ENCODE measurements at places on chromosomes 12 and 14.

GRCh38 chr12:69932676-69933552, 107.9 kb downstream of the MYRFL start:
- no peak for DNase-seq

GRCh38 chr14:31204593-31205534, 2.7 kb downstream of the HECTD1 start:
- DNase-seq, result no peak

DNA sequence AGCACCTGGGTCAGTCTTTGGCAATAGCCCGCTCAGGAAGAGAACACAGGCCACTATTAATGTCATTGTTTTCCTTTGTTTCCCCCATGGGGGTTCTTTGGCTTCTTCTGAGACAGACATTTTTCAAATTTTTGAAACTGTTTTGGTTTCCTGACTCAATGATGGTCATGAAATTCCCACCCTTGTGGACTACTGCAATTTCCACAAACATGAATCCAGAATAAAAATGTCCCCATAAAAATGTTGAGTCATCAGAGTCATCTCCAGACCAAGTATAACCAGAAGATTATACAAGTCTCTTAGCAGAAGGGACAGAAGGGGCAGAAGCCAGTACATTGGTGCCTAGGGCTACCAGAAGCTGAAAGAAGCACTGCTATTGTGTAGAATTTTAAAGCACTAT, 29.1 kb downstream of the SLCO1A2 start:
- no peak for DNase-seq

- DNase-seq, result no peak
Measured at GRCh38 chr12:52005903-52006703, 643 bp upstream of the TAMALIN start.

DNA sequence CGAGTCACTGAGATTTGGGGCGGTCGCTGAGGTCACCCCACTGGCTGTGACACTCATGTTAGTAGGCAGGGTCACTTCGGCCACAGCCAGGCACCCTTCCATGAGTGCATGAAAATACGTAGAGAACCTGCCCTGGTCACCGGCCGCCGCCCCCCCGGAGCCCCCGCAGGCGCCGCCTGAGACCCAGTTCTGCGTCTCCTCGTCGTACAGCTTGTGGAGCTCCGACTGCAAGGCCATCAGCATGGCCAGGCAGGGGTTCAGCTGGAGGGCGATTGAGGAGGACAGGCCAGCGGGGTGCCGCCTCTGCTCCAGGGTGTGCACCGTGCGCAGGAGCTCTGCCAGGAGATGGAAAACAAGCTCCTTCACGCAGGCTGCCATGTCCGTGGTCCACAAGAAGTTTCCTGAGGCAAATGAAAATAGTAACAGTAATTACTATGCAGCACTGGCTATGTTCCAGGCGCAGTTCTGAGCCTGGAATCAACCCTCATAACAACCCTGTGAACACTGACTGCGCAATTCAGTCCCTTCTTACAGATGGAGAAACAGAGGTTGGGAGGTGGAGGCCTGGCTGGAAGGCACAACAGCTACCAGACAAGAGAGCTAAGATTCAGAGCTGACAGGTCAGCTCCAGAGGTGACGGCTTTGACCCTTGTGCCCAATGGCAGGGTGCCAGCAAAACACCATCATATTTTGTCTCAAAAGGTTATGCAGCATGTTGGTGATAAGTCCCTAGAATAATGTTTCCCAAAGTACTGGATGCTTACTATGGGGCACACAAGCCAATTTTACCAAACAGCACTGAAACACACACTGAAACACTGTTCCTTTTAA, 59.9 kb downstream of the TRAFD1 start:
- DNase-seq, result no peak

DNA sequence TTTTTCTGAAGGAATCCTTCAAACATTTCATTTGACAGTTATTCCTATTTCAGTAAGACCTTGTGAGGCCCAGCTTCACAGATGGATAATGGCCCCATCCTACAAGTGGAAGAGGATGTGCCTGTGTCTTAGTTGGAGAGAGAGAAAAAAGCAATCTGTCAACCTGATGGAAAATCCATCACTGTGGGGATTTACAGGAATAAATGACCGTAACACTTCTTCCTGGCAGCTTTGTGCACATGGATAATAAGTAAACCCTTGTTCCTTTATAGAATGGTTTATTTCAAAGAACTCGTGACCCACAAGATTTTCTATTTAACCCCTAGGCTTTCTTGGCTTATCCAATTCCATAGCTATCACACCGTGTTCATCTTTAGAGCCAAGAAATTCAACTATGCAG, 121.4 kb upstream of the PCED1B start:
- DNase-seq, result no peak

DNA sequence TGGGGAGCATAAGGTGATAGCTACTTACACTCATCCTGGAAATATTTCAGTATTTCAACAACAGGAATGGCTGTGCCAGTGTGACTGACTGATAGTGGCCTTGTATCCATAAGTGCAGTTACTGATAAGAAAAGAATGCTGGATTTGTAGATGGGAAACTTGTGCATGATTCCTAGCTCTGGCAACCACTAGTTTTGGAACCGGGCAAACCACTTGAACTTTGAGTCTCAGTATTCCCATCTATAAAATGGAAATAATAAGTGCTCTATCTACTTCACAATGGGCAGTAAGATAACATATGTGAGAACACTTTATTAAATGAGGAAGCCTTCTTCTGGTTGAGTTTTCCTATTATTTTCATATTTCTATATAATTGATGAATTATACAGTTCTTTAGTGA, 77.2 kb downstream of the TPH2 start:
- no peak for DNase-seq

DNA sequence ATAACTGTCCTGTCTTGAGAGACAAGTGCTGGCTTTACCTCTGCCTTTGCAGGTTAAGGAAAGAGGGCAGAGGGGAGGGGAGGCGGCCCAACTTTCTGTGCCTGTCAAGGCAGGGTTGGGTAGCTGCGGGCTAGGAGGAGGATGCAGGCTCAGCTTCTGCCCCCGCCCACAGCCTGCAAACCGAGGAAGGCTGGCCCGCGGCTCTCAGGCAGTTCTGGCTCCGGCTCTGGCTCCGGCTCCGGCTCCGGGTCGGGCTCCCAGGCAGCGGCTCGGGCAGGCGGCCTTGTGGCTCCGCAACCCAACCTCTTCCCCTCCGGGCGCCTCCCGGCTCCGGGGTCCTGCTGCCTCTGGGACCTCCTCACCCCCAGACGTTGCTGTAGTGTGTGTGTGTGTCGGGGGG, 92.9 kb downstream of the TMEM30B start:
- peak; percentile 8 for DNase-seq

DNA sequence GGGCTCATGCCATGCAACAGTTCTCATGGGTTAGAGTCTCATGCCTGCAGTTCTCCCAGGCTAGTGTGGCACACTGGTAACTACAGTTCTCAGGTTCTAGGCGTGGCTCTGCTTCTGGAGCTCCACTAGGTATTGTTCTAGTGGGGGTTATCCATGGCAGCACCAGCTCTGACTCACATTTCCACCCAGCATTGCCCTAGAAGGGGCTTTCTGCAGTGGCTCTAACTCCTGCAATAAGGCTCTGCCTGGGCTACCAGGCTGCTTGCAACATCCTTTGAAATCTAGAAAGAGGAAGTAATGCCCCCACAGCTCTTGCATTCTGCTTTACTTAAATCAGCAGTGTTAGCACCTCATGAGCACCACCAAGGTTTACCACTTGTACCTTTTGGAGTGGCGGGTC, 220.3 kb upstream of the ARID2 start:
- no peak for DNase-seq

DNA sequence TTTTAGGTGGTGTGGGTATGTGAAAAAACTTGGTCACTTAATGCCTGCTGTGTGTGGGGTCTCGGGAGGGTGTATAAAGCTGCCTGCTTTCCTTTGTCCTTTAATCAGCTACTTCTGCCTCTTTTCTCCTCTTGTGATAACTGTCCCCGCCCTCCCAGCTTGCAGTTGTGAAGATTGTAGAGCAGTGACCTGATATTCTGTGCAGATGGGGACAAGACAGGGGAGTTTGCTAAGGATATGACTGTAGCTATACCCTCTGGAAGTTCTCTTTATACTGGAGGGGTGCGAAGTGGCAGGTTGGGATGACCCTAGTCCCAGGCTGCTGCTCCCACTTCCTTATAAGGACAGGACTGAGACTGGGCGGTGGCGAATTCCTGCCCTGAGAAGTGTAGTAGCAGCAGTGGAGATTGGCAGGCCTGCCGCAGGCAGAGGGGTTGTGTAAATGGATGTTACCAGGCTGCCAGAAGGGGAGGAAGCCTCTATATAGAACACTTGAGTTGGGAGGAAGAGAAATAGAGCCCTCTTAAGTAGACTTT, 835 bp downstream of the MYL6 start:
- DNase-seq, result peak; percentile 38

DNA sequence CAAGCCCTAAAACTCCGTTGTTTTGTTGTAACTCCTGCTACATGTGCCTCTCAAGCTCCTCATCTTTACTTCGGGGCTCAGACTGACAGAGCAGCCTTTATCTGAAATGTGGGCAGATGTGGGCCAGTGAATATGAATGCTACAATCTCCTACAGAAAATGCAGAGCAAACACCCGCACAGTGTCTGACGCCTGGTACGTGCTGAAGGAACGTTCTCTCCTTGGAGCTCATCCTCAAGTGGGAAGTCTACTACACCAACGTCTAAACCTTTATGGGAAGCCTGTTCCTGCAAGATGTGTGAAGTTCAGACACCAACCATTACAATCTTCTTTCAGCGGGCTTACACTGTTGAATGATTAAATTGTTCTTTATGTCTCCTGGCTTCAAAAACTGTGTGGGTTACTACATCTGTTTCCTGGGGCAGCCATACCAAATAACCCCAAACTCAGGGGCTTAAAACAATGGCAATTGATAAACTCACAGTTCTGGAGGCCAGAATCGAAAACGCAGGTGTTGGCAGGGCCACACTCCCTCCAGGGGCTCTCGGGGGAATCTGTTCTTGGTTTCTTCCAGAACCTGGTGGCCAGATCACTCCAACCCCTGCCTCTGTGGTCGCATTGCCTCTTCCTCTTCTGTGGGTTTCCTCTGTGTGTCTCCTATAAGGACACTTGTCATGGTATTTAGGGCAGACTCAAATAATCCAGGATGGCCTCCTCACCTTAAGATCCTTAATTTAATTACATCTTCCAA, 179.7 kb upstream of the PLXNC1 start:
- no peak for DNase-seq

DNA sequence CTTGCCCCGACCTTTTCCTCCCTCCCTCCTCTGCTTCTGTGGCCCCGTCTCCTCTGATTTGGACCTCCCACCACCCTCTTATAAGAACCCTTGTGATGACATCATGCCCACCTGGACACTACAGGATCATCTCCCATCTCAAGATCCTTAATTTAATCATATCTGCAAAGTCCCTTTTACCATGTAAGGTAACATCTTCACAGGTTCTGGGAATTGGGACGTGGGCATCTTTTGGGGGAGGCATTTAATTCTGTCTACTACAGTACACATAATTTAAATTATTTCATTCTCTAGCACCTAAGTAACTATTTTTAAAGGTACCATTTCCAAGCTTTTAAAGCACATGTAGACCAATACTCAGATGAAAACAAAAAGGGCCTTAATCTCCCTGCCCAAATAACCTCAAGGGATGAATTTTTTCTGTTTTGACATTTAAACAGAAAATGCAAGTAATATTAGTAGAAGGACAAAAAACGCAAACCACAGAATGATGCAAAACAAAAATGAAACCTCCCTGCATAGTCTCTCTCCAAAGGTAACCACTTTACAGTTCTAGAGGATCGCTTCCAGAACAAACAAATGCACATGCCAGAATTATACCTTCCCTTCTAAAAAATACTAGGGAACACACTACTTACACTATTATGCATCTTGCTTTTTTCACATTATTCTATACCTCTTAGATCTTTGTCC, 222.1 kb downstream of the AACS start:
- DNase-seq, result no peak

DNA sequence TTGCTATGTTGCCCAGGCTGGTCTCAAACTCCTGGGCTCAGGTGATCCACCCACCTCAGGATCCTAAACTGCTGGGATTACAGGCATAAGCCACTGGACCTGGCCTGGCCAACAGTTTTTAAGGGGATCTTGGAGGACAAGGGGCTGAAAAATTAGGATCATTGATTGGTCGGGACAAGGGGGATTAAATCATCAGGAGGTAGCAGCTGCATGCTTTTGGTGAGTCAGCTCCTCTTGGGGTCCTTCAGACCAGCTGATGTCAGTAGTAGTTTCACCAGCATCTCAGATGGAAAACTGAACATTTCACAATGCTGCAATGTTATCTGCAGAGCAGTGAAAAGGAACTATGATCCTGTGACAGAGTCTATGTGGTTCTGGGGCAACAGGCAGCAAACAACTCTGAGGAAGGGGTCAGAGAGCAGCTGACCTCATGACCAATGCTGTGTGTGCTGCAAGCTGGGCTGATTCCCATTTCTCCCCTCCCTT, 6.3 kb downstream of the LRRC74A start:
- DNase-seq, result no peak

DNA sequence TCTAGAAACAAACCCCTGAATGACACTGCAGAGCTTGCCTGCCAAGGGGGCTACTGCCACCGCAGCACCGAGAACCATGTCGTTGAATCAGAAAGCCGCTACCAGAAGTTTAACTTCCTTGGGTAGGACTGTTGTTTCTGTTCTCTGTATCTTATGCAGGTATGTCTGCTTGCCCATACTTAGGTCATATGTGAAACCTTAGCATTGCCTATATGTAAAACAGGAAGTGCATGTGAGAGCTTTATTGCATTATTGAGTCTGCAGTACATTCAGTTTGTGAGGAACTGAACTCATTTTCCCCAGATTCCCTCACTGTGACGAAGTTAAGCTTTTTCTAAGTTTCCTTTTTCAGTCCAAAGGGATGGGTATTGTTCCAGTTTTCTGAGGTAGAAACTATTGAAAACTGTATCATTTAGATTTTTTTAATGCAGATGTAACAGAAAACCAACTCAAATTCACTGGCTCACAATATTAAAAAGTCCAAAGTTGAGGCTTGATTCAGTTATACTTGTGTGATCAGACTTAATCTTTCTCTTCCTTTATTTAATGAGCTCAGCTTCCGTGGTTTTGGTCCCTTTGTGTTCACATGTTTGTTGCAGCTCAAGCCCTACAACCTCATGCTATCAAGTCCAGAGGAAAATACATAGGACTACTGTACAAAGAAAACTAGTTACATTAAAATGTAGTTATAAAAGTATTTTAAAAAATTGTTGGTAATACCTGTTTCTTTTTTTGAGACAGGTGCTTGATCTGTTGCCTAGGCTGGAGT, 6.9 kb downstream of the FBXO34 start:
- peak; percentile 17 for DNase-seq

GRCh38 chr14:60944204-60944603, 36.7 kb downstream of the TRMT5 start:
- DNase-seq, result no peak

- DNase-seq, result peak; percentile 88
Measured at GRCh38 chr12:31896514-31897039, 62.6 kb upstream of the RESF1 start.

DNA sequence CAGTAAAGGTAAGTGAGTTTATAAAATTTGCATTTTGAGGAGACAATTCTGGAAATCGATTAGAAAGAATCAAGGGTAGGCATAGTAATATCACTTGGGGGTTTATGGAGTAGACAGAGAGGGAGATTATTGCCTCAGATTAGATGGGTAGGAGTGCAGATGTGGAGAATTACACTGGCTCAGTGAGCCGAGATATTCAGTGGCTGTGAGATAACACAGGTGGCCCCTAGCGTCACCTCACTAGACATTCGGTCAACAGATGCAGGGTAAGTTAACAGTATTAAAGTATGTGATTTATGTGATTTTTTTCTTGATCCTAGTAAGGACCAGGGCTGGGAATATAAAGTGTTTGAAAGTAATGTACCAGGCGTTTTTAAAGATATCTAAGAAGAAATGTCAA, 39.6 kb upstream of the KLRD1 start:
- DNase-seq, result no peak

All from activated CD4-positive, alpha-beta T cell treated with anti-CD3 and anti-CD28 coated beads for 48 hours (primary cell).